ENCODE measurements at places on chromosomes 5 and 9. TPM values are rescaled to one million over a fixed set of nuclear protein-coding genes. Genes with fewer than 3 reads are reported as not detected.

NCS1 gene
- total RNA-seq, result not detected

HMCN2 gene
- not detected for total RNA-seq

GRCh38 chr5:121704291-121704690 lies 147.4 kb upstream of the FTMT start:
- no peak for DNase-seq
- H3K4me3 ChIP-seq, result no peak overlapping the region
- no peaks in the 10 kb centered on the region for H3K27me3 ChIP-seq

DNA sequence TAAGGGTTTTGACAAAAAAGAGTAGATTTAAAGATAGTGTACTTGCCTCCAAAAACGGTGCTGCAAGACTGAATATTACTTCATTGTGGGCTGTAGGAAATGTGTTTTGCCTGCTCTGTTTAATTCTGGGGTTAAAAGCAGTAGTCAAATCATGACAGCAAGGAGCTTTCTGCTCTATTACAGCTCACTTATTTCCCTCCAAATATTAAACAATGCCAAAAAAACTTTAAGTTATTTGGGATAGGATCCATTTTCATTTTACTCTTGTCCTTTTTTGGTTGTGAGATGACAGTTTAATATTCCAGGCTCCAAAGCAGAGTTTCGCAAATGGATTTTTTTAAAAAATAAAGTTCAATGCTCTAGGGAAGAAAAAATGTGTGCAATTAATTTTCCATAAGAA lies 340.4 kb upstream of the RGMB start:
- DNase-seq, result no peak
- H3K36me3 ChIP-seq, result no peaks in the 10 kb centered on the region
- no peaks in the 10 kb centered on the region for H3K4me1 ChIP-seq

- no peaks in the 10 kb centered on the region for H3K4me1 ChIP-seq
- no peak for DNase-seq
- H3K4me3 ChIP-seq, result no peak overlapping the region
- peaks cover 19% of the 10 kb centered on the region for H3K27me3 ChIP-seq
- no peaks in the 10 kb centered on the region for H3K36me3 ChIP-seq
- no peak overlapping the region for H3K27ac ChIP-seq
Observed at GRCh38 chr5:122306461-122306860, 5.6 kb upstream of the SNCAIP start.

Measured in CD4-positive, alpha-beta T cell (primary cell).